Tibial nerve (tissue), 4 donors: ENCODE measurements at places on chromosomes 7 and 10. TPM values are rescaled to one million over a fixed set of nuclear protein-coding genes. Genes with fewer than 3 reads are reported as not detected.

GRCh38 chr10:72490951-72491350 is 134.9 kb downstream of the MICU1 start:
- no peak for DNase-seq
- no peaks in the 10 kb centered on the region for H3K27me3 ChIP-seq
- H3K27ac ChIP-seq: no peak overlapping the region
- peaks cover 6% of the 10 kb centered on the region for H3K36me3 ChIP-seq

DNA sequence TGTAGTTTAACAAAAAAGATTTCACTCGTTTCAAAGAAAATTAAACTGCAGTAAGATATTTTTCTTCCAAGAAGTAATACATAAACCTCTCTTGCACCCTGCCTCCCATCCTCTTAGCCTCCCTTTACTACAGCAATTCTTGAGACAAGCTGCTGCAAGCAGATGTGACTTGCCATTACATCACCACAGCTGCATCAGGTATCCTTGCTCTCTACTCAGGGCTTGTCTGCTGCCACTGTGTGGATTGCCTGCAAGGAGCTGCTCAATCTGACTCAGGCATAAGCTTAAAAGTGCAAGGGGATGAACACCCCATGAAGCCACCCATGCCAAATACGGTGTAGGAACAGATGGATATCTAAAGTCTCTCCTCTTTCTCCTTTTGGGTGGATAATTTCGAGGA is 609.9 kb downstream of the DNAJB9 start:
- no peak overlapping the region for H3K4me3 ChIP-seq
- no peak for DNase-seq
- H3K27ac ChIP-seq: no peak overlapping the region
- no peaks in the 10 kb centered on the region for H3K36me3 ChIP-seq

DNA sequence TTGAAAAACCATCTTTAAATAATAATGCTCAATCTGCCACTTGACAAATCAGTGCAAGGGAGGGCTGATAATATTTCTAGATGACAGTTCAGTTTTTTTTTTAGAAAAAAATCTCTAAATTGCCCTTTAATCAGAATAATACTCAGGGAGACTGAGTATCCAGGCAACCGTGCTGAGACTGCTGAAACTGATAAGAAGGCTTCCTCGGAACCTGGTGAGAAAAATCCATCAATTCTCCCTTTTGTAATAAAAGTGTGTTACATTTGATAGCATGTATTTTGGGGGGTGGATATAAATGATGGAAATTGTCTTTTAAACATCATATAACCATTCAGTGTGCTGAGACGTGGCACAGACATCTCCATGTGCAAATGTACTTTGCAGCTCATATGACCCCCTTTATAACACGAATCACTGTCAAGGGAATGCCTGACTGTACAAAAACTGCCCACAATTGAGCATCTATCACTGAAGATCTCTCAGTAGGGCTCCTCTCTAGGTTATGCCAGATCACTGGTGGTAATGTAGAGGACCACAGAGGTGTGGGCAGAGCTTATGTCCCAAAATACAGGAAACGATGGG is 491.1 kb upstream of the ADARB2 start:
- no peak overlapping the region for H3K4me3 ChIP-seq
- H3K27me3 ChIP-seq: no peaks in the 10 kb centered on the region
- H3K4me1 ChIP-seq: no peaks in the 10 kb centered on the region
- no peak overlapping the region for H3K27ac ChIP-seq

GRCh38 chr7:150731916-150732315 is 5.3 kb upstream of the GIMAP5 start:
- no peaks in the 10 kb centered on the region for H3K4me1 ChIP-seq
- peak overlapping the region; percentile 30 for H3K27ac ChIP-seq
- DNase-seq: no peak
- no peaks in the 10 kb centered on the region for H3K27me3 ChIP-seq

The CALY gene
- total RNA-seq: 1.2 TPM

- no peaks in the 10 kb centered on the region for H3K4me1 ChIP-seq
- DNase-seq: no peak
- H3K27me3 ChIP-seq: no peaks in the 10 kb centered on the region
- no peak overlapping the region for H3K27ac ChIP-seq
Observed at GRCh38 chr7:124856299-124856888, 73.2 kb downstream of the POT1 start.

GRCh38 chr10:118701529-118702323 is 53.0 kb downstream of the CACUL1 start:
- H3K27ac ChIP-seq: no peak overlapping the region
- H3K4me1 ChIP-seq: no peaks in the 10 kb centered on the region
- H3K36me3 ChIP-seq: no peaks in the 10 kb centered on the region
- DNase-seq: no peak

- no peaks in the 10 kb centered on the region for H3K27me3 ChIP-seq
- no peak for DNase-seq
- no peak overlapping the region for H3K4me3 ChIP-seq
- H3K4me1 ChIP-seq: no peaks in the 10 kb centered on the region
Observed at GRCh38 chr10:9137368-9137767, 1082.9 kb downstream of the GATA3 start.
